ENCODE measurements at places on chromosomes 3 and 15. TPM values are rescaled to one million over a fixed set of nuclear protein-coding genes. Genes with fewer than 3 reads are reported as not detected.

The SLC12A1 gene
- total RNA-seq = 0.20 TPM

The PSMD6 gene
- 104 TPM for total RNA-seq

The TMEM40 gene
- not detected for total RNA-seq

The INKA1 gene
- total RNA-seq = 17.3 TPM

The REC114 gene
- total RNA-seq = not detected

The CHMP2B gene
- 19.6 TPM for total RNA-seq

The ITIH4 gene
- 6.3 TPM for total RNA-seq

The GABRG3 gene
- total RNA-seq = 5.2 TPM

DNA sequence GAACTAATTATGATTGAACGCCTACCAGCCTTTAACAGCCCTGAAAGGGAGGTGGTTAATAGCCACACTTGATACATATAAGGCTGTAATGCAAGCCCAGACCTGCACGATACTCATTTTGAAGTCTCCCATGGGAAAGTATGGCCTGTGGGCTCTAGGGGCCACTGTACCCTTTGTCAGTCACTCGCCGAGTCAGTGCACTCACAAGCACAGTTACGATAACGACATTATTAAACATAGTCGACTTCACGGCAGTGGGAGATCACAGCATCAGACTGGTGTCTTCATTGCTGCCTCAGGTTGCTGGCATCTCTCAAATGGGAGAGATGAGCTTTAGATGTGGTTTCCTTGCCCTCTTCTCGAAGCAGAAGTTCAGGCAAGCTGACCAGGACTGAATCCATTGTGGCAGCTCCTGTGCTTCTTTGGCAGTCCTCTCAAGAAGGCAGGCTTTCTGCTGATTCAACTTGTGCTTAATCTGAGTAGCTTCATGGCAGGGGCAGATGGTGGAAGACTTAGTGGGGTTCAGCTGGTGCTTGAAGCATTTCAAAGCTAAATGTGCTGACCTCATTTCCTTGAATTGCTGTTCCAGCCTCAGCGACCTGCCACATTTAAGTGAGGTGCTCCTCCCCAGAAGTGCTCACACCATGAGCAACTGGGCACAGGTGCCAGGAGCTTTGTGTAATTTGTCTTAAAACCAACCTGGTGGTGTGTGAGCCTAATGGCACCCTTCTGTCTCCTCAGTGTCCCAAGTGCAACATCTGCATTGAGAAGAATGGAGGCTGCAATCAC lies 15.8 kb upstream of the P4HTM start:
- DNase-seq = no peak

DNA sequence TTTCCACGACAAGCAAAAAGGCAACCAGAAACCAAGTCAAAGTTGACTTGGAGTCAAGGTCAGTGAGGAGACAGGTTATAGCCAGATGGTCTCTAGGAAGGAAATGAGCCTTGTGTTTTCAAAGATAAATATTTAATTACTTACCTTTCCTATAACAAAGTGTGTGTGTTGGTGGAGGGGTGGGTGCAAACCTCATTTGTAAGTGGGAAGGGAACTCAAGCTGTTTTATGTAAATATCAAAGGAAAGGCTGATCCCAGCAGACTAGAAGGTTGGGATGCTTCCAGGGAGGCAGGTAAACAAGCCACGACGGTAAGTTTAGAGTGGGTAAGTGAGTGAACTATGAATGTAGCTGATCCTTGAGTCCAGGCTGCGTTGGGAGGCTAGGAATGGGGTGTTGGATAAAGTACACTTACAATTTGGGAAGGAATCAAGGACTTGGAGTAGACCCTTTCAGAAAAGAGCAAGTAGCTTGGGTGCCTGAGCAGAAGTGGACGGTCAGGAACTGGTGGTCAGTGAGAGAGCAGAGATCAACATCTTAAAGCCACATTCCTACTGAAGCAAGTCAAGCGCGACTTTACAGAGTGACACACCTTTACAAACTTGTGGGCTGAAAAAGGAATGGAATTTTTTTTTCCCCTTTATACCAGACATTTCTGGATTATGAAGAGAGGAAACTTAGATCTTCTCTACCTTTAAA lies 82.0 kb upstream of the TBL1XR1 start:
- no peak for DNase-seq

DNA sequence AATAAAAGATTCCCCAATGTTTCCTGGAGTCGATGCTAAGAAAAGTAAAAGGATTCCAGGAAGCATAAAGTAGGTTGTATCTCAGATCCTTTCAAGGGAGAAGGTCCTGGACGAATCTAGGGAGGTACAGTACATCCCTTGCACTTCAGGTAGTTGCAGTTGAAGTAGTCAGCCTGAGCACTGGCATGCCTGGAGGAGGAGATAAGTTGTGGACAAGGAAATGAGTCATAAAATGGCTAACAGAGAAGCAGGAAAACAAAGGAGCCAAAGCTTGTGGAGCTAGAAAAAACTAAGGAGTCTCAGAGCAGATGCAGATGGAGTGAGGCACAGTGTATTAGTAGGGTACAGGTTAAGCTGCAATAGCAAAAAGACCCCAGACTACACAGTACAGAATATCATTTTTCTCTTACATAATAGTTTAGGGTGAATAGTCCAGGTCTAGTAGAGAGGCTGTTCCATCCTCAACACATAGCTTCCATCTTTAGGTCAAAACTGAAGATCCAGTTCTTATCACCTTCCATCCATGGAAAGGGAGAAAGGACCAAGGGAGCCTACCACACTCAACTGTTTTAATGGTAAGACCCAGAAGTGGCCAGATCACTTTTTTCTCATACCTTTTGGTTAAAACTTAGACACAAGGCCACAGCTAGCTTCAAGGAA lies 41.3 kb downstream of the COL6A5 start:
- no peak for DNase-seq

GRCh38 chr3:159627634-159628033 lies 361.0 kb upstream of the IL12A start:
- no peak for DNase-seq

DNA sequence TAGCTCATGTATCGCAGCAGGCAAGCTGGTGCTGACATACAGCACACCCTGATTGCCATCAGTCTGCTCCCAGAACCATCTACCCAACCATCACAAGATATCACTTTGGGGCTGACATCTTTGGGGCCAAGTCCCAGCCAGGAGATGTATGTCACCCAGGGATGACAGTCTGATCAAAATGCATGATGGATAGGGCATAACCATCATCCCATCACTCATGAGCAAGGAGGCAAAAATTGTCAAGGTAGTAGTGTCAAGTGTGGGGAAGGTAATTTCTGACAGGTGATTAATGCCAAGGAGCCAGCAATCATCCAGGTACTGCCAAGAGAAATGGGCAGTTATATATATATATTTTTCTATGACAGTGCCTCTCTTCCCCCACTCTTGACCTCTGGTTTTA lies 277.4 kb downstream of the WDR72 start:
- no peak for DNase-seq

All from neural crest cell (in vitro differentiated cells).